ENCODE measurements at places on chromosomes 16 and 17.

DNA sequence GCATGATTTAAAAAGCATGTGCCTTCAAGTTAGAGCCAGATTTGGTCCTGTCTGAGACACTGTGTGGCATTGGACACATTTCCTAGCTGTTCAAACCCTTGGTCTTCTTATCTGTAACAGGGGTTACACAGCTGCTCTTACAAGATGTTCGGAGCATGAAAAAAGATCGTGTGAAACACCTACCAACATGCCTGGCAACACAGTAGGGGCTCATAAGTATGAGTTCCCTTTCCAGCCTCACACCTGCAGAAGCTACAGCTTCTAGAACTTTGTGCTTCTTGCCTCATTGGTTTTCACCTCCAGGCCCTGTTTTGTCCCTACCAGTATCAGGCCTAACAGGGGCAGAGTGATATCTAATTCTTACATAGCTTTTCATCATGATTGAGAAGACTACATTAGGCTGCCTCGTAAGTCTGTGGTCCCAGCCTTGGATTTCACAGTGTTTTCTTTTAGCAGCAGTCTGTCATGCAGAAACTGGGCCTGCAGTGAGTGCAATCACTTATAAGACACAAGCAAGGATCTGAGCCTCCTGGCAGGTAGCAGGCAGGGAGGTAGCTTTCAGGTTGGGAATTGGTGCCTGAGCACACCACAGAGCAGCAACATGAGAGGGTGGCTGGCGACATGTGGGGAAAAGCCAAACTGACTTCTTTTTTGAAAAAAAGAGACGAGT lies 78.8 kb downstream of the CCDC182 start:
- no peak for DNase-seq

GRCh38 chr17:50145532-50146229 lies 4.8 kb downstream of the PPP1R9B start:
- no peak for DNase-seq

- DNase-seq = no peak
These were observed 655 bp upstream of the GPR139 start for GRCh38 chr16:20074099-20074991.

- no peak for DNase-seq
These were observed 80.9 kb upstream of the MTMR4 start for GRCh38 chr17:58595194-58595792.

GRCh38 chr16:30063893-30064728 lies 1.4 kb upstream of the ALDOA start:
- peak; percentile 64 for DNase-seq

GRCh38 chr17:78359321-78359996 lies 418 bp downstream of the SOCS3 start:
- DNase-seq = no peak

- DNase-seq = no peak
These were observed 9.5 kb upstream of the METTL22 start for GRCh38 chr16:8611886-8612600.

DNA sequence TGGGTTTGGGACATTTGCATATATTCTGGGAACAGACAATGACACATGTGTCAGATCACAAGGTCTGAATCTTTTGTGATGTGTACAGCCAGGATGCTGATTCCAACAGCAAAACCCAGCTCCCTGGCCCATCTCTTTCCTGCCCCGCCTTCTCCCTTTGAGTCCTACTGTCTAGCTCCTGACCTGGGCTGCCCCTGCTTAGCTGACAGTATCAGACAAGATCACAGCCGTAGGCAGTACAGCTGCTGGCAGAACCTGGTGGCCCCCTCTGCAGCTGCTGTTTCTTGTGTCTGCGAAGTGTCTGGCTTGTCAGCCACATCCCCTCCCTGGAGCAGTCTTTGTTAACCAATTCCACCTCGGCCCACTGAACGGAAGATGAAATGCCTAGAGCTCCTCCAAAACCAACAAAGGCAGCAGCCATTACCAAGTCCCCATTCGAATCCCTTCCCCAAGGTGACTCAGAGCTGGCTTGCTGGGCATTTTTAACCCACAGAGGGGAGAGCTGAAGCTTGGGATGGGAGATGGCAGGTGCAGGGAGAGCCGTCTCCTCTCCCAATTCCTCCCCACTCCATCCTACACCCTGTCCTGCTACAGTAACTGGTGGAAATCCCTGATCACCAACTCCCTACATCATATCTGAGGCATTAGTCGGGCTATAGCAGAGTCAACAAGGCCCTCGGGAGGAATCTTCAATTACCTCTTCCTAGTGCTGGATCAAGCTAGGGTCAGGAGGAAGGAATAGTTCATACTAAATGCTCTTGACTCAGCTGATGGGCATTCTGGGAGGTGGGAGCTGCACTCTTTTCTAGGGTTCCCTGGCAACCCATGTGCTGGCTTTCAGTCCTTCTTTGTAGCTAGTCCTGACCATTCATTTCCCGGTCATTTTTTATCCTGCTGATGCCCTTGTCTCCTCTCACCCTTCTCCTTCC lies 5.8 kb downstream of the PIPOX start:
- peak; percentile 22 for DNase-seq

DNA sequence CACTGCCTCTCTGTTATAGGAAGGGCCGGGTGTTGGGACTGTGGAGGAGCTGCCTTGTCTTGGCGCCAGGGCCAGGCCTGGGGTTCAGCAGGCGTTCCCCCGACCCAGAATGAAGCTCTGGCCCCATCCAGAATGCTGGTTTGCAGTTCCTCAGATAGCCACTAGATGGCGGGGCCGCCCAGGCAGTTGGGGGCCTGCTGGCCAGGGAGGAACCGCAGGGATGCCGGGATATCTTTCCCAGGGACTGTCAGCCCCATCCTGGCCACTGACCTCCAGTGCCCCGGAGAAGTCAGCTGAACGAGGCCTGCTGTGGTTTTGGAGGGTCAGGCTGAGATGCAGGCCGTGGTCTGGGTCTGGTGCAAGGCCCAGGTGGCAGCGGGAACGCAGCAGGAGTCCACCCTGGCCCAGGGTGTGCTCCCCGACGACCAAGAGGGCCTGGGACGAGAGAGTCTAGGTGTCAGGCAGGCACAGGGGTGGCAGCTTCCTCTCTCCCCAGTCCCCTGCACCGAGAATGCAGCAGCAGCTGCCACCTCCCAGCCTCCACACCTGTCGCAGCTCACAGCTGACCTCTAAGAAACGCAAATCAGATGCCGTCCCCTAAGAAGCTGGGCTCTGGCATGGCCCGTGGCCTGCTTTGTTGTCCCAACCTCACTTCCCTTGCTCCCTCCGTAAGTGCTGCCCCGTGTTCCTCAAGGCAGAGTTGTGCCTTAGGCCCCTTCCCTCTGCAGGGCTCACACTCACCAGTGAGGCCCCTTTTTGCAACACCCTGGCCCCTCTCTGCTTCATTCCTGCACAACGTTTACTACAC lies 51.2 kb downstream of the RMI2 start:
- peak; percentile 86 for DNase-seq

GRCh38 chr17:37648555-37648954 lies 5.3 kb upstream of the DDX52 start:
- no peak for DNase-seq

GRCh38 chr16:22961206-22961605 lies 147.2 kb downstream of the HS3ST2 start:
- no peak for DNase-seq

DNA sequence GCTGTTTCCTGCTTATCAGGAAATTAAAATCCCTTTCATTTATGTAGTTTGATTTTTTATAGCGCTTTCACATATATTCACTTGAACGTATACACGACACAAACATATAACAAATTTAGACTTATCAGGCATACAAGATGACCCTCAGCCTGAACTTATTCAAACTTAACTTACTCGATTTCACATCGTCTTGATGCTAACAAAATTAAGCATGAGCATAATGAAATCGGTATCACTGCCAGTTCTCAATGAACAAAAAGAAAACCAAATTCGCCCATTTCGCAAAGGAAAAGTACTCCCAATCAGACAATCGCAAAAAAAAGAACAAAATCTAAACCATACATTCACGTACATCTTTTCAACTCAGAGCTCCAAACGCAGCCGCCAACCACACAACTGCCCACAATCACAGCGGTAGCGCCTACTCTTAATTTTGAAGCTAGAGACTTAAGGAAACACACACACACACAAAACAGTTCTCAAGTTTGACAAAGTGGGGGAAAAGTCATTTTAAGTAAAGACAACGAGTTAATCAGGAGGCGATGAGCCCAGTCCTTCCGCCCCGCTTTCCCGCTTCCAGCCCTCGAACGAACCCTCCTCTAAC lies 1.1 kb downstream of the GJC1 start:
- DNase-seq = no peak

DNA sequence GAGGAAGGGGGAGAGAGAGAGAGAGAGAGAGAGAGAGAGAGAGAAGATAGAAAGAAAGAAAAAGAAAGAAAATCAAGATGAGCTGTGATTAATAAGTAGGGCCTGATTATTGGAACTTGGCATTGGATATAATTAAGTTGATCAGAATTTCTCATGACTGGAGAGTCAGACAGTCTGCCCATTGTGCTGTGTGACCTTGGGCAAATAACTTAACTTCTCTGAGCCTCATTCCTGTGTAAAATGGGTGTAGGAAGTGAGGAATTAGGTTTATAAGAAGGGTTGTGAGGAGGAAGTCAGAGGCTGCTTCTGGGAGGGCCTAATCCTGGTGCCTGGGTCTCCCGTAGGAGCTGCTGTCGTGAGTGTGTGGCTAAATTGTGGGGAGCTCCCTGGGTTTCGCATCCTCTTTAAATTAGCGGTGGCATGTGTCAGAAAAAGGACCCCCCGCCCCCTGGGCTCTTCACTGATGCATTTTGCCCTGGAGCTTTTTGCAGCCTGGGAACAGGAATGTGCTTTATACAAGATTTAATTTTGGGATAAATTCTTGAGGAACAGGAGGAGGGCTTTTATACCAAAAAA lies 76.0 kb downstream of the CMIP start:
- DNase-seq = no peak
